ENCODE measurements at places on chromosomes 13 and 19.
A peak's percentile ranks its signal among the peaks of the same experiment; 100 is the strongest.

DNA sequence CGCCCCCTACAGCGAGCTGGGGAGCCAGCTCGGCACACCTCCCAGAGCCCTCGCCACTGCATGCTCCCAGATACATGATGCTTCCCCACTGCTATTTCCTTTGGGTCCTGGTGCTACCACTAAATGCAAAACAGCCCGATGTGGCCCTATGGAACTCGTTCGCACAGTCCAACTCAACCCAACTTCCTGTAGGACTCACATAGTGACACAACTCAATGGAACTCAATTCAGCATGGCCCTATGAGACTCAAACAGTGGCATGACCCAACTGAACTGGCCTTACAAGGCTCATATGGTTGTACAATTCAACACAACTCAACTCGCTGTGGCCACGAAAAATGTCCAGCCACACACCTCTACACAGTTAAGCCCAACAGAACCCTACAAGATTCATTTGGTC is 3.5 kb downstream of the KCNA7 start:
- DNase-seq: no peak

DNA sequence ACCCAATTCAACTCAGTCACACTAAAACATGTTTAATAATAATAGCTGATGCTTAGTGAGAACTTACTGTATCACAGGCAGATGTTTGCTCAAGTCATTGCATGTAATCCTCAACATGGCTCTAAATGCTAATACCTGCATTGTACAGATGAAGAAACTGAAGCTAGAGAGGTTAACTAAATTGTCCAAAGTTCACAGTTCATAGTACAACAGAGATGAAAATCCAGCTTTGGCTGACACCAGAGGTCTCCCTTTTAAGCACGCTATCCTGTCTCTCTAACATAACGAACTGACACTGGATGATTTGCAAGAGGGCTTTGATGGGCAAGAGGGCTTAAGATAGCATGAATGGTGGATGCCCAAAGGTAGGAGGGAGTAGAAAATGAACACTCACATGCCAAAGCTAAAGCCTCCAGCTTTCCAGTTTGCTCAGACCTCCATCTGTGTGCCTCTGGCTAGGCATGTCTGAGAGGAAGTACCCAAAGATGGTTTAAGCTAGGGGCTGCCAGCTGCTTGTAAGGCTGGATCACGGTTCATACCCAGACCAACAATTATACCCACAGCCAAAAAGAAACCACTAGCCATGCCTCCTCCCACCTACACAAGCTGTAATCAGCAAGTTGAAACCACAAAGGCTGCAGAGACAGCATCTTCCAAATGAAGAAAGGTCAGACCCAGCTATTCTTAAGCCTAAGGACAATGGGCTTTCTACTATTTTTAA is 196.9 kb upstream of the UBL3 start:
- no peak for DNase-seq

DNA sequence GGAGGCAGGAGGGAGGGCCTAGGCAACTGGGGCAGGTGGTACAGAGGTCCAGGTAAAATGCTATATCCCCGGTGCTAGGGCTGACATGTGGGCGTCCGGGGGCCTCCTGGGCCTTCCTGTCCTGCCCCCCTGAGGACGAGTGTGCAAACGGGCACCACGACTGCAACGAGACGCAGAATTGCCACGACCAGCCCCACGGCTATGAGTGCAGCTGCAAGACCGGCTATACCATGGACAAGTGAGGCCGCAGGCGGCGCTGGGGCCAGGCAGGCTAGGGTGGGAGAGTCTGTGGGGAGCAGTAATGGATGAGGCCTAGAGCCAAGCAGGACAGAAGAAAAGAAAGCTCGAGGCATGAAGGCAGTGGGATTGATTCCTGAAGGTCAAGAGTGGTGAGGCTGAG is 21.3 kb downstream of the CNFN start:
- DNase-seq: no peak

DNA sequence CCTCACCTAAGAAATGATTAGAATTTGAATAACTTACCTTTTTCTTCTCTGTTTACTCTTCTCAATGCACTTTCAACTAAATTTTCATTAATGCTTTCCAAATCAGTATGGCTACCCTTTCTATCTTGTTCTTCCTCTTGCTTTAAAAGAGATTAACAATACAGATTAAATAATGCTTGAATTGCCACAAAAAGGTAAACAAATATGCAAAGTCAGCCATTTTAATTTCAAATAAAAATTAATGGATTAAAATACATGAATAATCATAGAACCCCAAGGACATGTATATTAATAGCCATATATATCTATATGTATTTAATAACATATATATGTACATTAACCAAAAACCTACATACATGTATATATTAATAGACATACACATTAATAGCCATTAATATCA is 7.9 kb upstream of the NEK5 start:
- DNase-seq: no peak

DNA sequence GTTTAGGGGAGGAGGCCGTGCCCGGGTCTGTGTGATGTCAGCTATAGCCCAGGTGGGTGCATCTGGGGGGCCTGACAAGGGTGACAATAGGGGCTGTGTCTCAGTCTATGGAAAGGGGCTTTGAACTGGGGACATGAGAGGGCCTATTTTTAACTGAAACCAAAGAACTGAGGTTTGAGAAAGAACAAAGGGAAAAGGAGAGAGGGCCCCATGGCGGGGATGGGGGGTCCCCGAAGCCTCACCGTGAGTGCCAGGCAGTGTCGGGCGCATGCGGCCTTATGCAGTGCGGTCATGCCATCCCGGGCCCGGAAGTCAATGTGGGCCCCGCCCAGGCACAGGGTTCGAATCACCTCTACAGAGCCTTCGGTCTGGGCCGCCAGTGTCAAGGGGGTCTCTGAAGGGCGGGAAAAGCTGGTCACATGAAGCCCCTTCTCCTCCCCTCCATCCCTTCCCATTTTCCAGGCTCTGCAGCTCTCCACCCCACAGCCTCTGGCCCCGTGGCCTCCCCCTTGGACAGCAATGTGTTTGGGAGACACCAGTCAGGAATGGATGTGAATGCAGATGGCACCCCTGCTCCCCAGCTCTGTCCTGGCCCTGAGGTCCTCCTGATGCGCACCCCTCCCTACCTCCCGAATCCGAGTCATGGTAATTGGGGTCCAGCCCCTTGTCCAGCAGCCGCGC is 5.9 kb downstream of the SHANK1 start:
- DNase-seq: no peak

DNA sequence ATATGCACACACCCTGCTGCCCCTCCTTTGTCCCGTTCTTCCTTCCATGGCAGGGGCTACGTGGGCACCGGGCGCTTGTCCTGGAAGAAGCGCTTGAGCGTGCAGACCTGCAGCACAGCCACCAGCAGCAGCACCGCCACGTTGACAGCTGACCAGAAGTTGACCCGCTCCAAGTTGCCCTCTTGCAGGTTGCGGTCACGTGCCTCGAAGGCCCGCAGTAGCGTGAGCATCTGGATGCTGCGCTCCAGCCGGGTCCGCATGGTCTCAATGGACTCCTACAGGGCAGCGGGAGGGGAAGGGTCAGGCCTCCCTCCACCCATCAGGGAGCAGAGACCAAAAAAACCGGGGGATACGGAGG is 3.1 kb downstream of the TMED1 start:
- DNase-seq: no peak

DNA sequence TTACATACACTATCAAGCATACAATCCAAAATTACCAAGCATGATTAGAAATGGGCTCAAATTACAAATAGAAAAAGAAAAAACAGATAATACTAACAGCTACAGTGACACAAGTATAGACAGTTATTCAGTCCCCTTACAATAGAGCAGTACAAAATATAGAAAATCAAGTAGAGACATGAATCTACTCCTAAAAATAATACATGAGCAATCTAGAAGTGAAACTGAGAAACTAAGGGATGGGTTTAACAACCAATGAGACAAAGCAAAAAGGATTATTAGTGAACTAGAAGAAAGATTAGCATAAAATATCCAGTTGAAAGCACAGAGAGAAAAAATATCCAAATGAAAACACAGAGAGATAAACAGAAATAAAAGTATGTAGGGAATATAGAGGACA is 426.7 kb downstream of the TBC1D4 start:
- no peak for DNase-seq

GRCh38 chr13:62482351-62482750 is 1066.7 kb upstream of the PCDH20 start:
- DNase-seq: no peak

DNA sequence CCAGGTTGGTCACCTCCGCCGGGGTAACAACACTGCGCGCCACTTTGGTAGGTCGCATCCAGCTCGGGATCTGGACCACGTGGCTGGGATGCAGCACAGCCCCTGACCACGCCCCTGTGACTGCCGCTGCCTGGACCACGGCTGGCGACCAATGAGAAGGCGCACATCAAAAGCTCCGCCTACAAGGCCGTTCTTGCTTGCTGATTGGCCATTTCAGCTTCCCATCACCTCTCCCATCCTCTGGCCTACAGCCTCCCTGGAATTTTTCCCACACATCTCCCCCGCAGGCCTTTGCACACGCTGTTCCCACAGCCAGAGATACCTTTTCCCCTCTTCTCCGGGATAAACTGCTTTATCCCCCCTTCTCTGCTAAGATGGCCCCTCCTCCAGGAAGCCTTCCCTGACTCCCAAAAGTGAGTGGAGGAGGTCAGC is 12.5 kb upstream of the MAP1S start:
- no peak for DNase-seq

DNA sequence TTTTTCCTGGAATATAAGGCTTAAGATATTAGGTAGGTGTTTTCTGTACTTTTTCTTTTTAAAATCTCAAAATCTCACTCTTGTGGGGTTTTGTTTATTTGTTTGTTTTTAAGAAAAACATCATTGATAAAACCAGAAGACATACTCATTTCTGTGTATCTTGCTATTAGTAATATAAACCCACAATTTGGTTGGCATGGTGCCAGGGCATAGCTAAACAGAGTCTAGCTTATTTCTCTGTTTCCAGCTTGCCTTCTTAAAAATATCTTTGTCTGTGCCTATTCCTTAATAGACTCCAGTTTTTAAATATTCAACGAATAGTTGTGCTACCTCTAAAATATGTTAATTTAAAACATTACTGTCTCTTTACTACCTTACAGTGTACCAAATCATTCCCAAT is 1121.9 kb upstream of the PCDH20 start:
- no peak for DNase-seq

DNA sequence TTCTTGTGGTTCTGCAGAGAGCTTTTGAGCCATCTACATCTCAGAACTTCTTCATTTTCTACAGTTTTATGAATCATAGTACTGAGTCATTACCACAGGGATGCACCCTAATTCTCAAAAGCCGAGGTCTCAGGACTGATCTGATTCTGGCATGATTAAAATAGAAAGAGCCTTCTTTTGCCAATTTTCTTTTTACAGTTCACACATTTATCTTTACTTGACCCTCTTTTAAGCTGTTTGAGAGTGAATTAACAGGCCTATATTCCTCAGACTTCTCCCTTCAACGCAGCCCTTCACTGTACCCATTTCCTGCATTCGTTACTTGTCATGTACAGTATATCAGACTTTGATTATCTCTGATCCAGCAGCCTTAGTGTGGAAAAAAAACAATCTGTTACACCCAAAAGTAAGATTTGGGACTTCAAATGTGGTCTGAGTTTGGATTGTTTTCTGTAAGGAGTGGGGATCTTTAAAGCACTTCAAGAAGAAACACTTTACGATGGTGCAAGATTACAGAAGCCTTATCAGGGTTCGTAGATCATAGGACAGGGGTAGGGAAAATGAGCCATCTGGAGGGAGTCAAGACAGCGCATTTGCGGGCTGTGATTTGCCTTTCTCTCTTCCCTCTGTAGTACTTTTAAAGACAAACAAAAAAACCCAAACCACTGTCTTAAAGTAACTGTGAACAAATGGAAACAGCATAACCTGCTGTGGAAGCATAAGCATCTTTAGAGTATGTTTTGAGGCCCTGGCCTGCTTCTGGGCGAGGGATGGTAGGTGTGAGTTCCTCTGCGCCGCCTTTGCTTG is 15.3 kb upstream of the GPR183 start:
- DNase-seq: peak; percentile 89

DNA sequence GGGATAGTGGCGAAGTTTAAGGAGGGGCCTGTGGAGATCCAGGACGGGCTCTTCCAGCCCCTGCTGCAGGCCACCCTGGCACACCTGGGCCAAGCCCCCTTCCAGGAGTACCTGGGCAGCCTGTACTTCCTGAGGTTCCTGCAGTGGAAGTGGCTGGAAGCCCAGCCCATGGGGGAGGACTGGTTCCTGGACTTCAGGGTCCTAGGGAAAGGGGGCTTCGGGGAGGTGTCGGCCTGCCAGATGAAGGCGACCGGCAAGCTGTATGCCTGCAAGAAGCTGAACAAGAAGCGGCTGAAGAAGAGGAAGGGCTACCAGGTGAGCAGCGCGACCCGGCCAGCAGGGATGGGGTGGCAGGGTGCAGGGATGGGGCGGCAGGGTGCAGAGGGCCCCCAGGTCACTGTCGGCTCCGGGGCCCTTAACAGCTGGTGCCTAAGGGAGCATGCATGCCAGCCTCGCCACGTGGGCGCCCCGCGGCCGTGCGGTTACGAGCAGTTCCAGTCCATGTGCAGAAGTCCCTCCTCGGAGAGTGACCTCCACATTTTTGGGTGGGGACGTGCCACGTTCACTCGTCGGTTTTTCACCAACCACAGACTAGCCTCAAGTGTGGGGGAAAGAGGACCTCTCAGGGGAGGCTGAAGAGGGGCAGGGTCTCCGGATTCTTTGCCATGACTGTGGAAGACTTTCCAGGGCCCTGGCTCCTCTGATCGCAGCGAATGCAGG is 912 bp downstream of the GRK1 start:
- no peak for DNase-seq

DNA sequence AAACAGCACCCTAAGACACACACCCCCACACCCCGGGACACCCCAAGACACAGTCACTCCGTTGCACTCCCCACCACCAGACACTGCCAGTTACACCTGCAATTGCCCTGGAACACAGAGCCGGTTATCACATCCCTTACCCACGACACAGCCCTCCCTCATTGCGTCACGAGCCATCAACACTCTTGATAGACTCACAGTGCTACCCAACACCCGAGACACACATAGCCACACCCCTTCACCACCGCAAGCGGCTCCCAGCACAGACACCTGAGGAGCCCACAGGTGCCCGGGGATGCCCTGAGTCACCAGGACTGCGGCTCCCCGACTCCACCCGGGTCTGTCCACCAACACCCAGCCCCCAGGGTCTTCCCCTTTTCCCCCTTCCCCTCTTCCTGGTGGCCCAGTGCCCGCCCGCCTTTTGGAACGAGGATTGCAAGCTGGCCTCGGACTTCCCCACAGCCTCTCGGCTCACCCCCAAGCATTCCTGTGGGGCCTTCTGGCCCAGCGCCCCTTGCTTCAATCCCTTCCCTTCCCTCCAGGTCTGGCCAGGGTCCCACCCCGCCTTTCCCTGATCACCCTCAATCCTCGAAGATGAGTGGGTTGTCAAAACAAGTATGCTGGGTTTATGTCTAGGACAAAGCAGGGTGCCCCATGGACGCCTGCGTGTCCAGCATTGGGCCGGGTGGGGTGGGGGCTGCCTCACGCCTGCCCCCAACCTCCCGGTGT is 1.7 kb upstream of the PTGER1 start:
- DNase-seq: peak; percentile 43

GRCh38 chr13:44899967-44900366 is 89.3 kb downstream of the NUFIP1 start:
- no peak for DNase-seq

- peak; percentile 99 for DNase-seq
Observed at GRCh38 chr19:947707-948539, 22.1 kb downstream of the ARID3A start.

GRCh38 chr19:29042450-29042849 is 170.5 kb downstream of the UQCRFS1 start:
- DNase-seq: no peak

GRCh38 chr19:3945838-3946237 is 13.0 kb downstream of the NMRK2 start:
- DNase-seq: no peak
